ENCODE measurements at places on chromosomes 4 and X. TPM values are rescaled to one million over a fixed set of nuclear protein-coding genes. Genes with fewer than 3 reads are reported as not detected.

STATH gene
- total RNA-seq: not detected

SPANXA1 gene
- total RNA-seq: 0.24 TPM

FGFR3 gene
- total RNA-seq: 2.7 TPM

GRIA2 gene
- not detected for total RNA-seq

CNGA1 gene
- not detected for total RNA-seq

OTUD6A gene
- not detected for total RNA-seq

SLIT2 gene
- total RNA-seq: not detected

SLC49A3 gene
- total RNA-seq: 0.21 TPM

CYTL1 gene
- total RNA-seq: not detected

DMRTC1 gene
- not detected for total RNA-seq

GPR50 gene
- total RNA-seq: 0.20 TPM

SPANXB1 gene
- total RNA-seq: 2.2 TPM

ARHGAP36 gene
- not detected for total RNA-seq

SLC30A9 gene
- total RNA-seq: 23.8 TPM

KLB gene
- 0.14 TPM for total RNA-seq

PDE5A gene
- total RNA-seq: 0.62 TPM

RADX gene
- total RNA-seq: 0.06 TPM

PABPC5 gene
- total RNA-seq: not detected

REPS2 gene
- 1.6 TPM for total RNA-seq

GPC4 gene
- 0.05 TPM for total RNA-seq

BMX gene
- total RNA-seq: not detected

NUDT10 gene
- total RNA-seq: 1.2 TPM

ATOH1 gene
- not detected for total RNA-seq

PROM1 gene
- 0.58 TPM for total RNA-seq

SLC9B1 gene
- total RNA-seq: not detected

PAPSS1 gene
- total RNA-seq: 32.8 TPM

MBTPS2 gene
- 22.4 TPM for total RNA-seq

RNF128 gene
- 0.06 TPM for total RNA-seq

ZNF630 gene
- total RNA-seq: 0.16 TPM

FAM9B gene
- not detected for total RNA-seq

ZFP42 gene
- total RNA-seq: not detected

MAGED4B gene
- total RNA-seq: 10.2 TPM

TMEM271 gene
- not detected for total RNA-seq

UGT2B17 gene
- not detected for total RNA-seq

CSTF2 gene
- total RNA-seq: 35.7 TPM

SASH3 gene
- not detected for total RNA-seq

STIM2 gene
- 13.1 TPM for total RNA-seq

CXorf65 gene
- total RNA-seq: not detected

Measured in A549 treated with AZD2906 at 1 μM for 4 hours (cell line).